ENCODE measurements at places on chromosomes 1 and 21.

DNA sequence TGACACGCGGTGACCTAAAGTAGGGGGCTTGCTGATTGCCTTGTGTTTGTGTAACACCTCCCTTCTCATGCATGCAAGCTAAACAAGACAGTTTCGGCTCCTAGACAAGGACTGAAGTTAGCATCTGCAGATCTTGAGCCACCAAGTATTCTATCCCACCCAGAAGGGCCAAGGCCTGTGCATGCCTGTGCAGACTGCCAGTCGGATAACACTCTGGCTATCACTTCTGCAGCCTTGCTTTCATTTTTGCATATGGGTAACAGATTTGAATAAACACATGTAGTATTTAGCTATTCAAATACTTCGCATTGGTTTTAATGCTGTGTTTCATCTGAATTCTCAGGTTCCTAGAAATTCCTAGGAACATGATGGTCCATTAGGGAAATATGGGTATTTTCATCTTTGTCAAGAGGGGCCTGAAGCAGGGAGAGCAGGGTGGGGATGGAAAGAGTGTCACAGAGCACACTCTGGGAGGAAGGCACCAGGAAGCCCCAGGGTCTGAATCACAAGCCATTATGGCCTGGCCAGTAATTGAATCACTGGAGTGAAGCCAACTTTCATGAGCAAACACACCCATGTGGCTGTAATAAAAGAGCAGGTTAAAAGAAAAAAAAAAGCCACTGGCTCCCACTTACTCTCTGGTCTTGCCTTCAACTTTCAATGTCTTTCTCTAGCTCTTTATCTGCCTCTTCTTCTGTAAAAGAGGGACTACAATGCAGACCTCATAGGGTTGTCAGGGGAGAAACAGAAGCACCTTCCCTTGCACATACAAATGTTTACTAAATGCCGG is 28.3 kb downstream of the GADD45A start:
- peak; percentile 94 for DNase-seq

GRCh38 chr1:46497665-46498064 is 8.0 kb downstream of the DMBX1 start:
- no peak for DNase-seq

DNA sequence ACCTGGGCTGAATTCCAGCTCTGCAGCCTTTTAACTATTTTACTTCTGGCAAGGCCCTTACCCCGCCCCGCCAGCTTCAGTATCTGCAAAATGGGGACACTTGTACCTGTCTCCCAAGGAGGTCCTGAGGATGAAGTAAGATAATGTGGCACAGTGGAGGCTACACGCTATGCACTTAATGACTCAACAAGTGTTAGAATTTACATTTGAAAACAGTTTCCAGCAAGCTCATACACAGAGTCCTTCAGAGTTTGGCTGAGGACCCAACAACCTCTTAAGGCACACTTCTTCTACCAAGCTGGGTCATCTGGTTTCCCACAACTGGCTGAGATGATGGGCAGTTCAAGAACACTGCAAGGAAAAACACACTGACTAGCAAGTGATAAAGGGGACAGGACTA is 30.2 kb upstream of the SLC22A15 start:
- no peak for DNase-seq

DNA sequence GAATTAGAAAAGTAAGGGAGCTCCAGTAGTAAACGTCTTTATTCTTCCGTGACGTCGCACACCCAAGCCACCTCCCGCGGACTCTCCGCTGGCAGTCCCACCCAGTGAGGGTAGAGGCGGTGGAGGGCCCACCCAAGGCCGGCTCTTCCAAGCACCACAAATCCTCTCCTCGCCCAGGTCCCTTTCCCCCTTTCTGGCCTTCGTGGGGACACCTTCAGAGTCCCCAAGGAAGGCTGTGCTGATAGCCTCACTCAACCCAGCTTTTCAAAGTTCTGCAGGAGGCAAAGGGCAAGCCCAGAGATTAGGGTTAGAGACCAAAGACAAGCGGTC is 349 bp upstream of the GPN2 start:
- DNase-seq, result no peak

DNA sequence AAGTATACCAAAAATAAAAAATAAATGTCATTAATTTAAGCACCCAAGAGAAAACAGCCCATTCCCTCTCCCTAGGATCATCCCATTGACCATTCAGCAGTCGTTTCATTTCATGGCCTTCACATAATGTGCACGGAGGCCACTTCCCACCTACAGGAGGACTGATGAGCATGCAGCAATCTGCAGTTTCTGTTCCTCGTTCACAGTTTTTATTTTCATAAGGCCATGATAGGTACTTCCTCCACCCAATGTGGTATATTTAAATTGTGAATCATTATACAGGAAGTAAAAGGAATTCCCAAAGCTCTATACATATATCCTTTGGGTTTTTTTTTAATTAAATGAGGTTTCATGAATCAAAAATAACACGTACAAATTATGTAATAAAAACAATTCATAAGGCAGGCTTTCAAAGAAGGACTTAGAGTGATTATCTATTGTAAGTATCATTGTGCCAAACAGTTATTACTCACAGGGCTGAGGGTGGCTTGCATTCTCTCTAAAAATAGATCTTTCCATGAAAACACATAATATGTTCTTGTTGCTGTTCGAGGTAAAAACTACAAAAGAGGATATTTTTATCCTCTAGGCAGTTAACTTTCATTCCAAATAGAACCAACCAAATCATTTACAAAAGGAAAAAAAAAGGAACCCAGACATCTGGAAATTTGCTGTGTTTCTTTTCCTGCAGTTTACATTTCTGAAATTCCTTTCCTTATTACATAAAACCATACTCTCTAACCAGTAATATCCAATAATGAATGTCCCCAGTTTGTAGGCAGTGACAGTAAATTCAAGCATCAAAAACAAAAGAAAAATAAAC is 27.5 kb upstream of the SLC44A3 start:
- no peak for DNase-seq

- DNase-seq, result no peak
Observed at GRCh38 chr1:166488327-166488726, 321.5 kb upstream of the FAM78B start.

GRCh38 chr1:2979191-2980072 is 41.8 kb upstream of the ACTRT2 start:
- DNase-seq, result no peak

- DNase-seq, result no peak
Observed at GRCh38 chr21:33539616-33540015, 2.3 kb downstream of the GART start.

- DNase-seq, result no peak
Observed at GRCh38 chr1:245677461-245678240, 522.9 kb downstream of the KIF26B start.

GRCh38 chr1:33634806-33635205 is 162.4 kb downstream of the ZSCAN20 start:
- DNase-seq, result no peak

DNA sequence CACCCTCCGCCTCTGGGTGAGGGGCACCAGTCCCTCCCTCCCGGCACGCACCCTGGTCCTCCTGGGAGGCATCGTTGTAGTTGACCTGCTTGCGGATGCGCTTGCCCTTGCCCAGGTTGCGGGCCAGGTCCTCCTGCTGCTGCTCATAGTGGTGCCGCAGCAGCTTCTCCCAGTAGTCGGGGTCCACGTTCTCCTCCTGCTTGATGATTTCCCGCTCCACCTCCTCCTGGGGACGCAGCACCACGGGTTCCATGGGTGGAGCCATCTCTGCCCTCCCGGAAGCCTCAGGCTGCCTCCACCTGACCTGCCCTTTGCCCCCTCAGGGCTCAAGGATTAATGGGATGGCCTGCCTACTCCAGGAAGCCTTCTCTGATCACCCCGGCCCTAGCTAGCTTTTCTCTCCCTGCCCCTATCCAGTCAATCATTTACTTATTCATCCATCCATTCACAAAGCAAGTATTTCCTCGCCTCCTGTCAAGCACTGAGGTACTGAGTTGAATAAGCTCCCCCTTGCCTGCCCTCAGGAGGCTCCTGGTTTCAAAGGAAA is 53.5 kb downstream of the CHD5 start:
- no peak for DNase-seq

- no peak for DNase-seq
Observed at GRCh38 chr1:231630558-231631205, 4.1 kb downstream of the DISC1 start.

DNA sequence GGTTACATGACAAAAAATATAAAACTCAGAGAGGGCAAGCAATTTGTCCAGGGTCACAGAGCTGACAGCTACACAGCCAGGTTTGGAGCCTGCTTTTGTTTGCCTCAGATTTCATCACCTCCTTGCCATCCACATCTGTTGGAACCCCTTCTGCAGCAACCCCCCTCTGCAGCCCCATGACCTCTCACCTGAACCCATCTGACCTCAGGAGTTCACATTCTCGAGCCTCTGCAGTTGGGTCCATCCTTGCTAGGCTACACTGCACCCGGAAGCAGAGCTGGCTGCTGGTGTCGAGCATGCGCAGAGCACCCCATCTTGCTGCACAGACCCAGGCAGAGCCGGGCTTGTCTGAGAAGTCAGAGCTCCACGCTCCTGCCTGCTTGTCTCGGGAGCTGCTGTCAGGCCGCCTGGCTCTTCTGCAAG is 10.0 kb downstream of the C1QB start:
- DNase-seq, result no peak

DNA sequence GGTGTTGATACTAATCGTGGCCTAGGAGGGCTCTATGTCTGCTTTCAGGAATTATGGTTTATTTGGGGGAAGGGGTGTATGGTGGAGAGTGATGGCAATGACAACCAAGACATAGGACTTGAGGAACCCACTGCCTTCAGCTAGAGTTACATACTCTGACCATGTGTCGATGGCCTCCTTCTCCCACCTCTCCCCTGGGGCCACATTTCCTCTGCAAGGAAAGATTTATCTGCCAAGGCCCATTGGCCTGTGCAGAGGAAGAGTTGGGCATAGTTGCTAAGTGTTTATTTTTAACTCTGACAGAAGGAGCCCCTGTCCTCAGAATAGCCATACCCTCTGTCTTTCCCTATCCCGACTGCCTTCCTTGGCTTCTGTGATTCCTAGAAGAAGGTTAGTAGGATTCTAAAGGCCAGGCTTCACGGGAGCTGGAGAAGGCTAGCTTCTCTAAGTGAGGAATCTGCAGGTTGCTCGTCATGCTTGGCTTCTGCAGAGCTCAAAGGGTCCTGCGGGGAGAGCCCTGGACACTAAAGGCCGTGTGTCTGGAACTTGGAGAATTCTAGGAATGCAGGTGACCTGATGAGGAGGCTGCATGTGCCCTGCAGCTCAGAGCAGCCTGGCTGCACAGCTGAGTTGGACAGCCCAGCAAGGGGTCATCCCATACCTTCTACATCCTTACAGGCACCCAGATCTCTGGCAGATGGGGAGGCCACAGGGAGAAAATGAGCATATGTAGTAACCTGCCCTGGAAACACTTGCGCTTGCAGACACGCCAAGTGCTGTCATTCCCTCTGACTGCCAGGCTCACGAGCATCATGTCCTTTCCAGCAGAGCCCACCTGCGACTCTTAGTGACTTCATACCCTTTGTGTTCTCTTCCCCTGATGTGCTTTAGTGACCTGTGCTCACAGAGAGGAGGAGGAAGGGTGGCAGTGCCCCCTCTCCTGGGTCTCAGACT is 9.7 kb downstream of the MAPKAPK2 start:
- DNase-seq, result no peak

DNA sequence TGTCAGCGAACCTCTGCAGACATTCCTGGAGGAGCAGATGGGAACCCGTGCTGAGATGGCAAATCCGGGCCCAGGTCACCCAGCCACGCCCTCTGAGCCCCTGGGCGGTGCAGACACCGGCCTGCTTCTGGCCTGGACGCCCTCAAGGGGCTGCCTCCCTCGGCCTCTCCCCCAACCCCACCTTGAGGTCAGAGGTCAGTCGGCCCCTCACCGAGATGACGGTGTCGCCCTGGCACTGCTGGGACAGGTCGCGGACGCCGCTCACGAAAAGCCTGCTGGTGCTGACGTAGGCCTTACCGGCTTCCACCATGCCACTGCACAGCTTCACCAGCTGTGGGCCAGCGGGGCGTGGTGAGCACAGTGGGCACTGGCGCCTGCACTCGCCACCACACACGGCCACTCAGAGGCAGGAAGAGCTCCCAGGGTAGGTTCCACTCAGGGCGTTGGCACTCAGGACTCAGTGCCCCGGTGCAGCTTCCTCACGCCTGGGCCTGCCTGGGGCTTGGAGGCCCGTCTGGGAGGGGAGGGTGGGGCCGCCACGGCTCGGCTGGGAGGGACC is 4.7 kb downstream of the ACAP3 start:
- no peak for DNase-seq

- DNase-seq, result no peak
Observed at GRCh38 chr1:40607921-40608320, 57.6 kb downstream of the RIMS3 start.

DNA sequence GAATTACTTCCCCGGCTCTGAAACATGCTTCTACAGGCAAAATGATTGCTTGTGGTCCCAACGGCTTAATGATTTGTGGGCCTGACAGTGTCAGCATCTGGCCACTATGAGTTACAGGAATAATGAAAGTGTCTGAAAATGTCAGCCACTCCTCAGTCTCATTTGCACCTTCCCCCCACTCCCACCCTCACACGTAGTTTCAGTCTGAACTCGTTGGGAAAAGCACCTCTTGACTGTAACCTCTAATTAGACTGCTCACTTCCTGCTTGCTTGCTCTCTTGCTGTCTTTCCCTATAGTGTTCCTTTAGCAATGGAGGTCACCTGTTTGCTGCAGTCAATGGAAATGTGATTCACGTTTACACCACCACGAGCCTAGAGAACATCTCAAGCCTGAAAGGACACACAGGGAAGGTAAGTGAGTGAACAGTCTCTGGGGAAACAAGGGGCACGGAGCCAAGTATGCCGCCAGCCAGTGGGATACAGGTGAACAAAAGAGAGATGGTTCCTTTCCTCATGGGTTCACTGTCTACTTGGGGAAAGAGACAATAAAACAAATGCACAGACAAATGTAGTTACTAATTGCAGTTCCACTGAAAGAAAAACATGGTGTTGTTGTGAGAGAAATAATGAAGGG is 27.1 kb downstream of the CFAP57 start:
- DNase-seq, result peak; percentile 89

- no peak for DNase-seq
Observed at GRCh38 chr1:15735304-15736037, 587 bp upstream of the SLC25A34 start.

DNA sequence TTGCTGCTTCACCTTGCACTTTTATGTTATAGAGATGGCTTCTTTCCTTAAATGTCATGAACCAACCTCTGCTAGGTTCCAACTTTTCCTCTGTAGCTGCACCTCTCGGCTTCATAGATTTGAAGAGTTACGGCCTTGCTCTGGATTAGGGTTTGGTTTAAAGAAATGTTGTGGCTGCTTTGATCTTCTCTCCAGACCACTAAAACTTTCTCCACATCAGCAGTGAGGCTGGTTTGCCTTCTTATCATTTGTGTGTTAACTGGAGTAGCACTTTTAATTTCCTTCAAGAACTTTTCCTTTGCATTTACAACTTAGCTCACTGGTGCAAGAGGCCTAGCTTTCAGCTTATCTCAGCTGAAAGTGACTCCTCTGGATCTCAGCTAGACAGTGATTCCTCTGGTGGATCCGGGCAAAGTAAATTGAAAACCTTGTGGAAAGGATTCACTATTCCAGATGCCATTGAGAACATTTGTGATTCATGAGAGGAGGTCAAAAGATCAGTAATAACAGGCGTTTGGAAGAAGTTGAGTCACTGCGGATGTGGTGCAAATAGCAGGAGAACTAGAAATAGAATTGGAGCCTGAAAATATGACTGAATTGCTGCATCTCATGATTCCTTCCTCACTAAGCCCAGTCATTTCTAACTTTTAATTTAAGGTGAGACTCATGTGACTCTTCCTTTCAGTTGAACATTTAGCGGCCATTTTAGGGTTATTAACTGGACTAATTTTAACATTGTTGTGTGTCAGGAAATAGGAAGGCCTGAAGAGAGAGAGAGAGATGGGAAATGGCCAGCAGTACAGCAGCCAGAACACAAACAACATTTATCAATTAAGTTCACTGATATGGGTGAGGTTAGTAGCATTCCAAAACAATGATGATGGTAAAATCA is 16.2 kb upstream of the RGS1 start:
- DNase-seq, result no peak

Measured in NCI-H1105 treated with DMSO at 0.1 percent for 48 hours (cell line).